ENCODE measurements at places on chromosomes 4 and X.

GRCh38 chr4:120927801-120928409, 5.4 kb upstream of the PRDM5 start:
- no peak for DNase-seq

DNA sequence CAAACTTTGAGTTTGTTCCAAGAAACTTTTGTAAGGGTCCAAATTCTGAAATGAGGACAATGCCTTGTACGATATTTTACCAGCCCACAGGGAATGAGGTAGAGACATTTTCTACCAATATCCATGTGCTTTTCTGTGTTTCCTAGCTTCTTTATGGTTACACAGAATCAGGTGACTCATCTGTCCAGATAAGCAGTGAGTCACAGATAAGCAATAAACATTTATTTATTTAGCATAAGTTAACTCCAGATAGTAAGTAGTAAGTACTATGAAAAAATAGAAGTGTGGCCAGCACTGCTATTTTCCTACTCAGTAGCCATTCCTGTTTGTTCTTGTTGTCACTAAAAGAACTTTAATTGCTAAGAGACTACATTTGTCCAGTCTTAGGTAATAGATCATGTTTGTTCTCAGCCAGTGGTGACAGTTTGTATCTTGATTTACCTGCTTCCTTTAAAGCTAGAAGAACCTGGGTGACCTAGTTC, 7.4 kb downstream of the AFF1 start:
- DNase-seq: peak; percentile 55

GRCh38 chrX:11470250-11470974, 177.2 kb downstream of the AMELX start:
- peak; percentile 93 for DNase-seq

GRCh38 chrX:97211070-97211469, 327.4 kb downstream of the RPA4 start:
- no peak for DNase-seq

DNA sequence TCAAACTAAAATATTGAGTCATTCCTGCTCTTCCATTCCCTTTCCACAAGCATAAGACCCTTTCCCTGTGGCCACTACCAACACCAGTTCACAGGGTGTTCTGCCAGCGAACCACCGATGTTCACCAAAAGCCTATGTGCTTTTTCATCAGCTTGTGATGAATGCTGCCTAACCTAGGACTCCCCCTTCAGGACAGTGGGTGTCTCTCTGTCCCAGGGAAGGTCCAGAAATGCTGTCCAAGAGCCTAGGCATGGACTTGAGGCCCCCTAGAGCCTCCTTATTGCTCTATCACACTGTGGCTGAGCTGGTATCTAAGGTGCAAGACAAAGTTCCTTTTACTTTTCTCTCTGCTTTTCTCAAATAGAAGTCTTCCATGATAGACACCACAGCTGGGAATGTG, 1015.6 kb downstream of the PCDH19 start:
- no peak for DNase-seq

DNA sequence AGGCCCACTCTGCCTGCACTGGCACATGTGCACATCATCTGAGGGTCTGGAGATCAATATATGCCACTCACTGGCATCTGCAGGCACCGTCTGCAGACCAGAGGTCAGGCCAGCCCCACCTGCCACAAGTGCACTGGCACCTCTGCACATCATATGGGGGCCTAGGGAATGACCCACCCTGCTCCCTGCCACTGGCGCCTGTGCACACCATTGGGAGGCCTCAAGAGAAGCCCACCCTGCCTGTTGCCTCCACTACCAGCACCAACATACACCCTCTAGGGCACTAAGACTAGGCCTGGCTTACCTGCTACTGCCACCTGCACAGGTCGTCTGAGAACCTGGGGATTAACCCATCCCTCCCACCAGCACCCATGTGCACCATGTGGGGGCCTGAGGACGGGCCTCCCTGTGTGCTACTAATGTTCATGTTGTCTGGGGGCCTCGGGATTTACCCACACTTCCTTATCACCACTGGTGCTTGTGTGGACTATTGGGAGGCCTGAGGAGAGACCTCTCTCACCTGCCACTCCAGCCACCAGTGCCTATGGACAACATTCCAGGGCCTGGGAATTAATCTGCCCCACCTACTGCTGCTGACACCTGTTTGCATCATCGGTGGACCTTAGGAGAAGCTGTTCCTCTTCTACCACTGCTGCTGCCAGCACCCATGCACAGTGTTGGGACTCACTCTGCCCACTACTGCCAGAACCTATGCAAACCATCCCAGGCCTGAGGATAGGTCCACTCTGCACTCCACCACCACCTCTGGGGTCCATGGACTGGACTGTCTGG, 113.7 kb downstream of the REELD1 start:
- no peak for DNase-seq

DNA sequence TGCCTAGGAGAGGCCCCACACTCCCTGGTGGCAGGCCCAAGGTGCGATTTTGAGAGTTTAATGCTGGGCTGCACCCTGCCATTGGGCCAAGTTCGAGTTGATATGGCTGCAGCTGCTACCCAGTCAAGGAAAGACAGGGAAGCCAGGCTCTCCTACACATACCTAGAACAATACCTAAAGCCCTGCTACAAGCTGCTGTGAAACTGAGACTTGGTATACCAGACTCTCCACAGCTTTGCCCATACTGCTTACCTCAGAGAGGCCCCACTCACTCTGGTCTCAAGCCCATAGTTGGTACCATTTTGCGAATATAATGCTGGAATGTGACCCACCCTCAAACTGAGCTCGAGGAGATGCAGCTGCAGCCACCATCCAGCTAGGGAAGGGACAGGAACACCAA, 147.7 kb upstream of the MAGEB2 start:
- no peak for DNase-seq

DNA sequence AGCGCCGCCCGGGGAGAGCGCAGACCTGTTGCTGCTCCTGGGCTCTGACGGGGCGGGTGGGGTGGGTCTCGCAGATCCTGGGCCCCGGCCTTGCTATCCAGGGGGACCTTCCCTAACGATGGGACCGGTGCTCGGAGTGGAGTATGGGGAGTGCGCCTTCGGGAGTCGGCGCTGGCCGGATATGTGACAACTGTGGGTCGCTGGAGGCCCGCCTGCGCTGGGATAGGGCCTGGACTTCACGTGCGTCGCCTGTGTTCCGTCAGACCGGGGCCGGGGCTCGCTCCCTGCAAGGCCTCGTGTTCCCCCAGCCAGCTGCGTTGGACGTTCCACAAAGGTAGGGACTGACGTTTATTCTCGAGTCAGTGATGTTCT, 1.3 kb downstream of the TBL1X start:
- DNase-seq: peak; percentile 53

- DNase-seq: no peak
Measured at GRCh38 chr4:153022241-153022715, 86.2 kb downstream of the FHDC1 start.

DNA sequence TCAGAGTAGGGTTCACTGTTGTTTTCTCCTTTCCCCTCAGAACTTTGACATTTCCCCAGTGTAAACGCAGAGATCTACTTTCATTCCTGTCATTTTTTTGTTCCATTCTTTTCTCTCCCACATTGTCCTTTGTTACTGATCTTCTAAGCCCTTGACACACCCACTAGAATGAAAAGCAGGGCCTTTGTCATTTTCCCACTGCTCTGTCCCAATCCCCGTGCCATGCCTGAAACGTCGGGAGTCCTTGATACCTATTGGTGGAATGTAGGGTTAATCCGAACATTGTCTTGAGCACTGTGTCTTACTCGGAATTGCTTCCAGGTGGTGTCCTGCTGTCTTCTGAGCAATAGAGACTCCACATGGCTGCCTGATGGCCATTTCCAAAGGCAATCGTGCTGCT, 887.1 kb upstream of the FRG1 start:
- DNase-seq: no peak

DNA sequence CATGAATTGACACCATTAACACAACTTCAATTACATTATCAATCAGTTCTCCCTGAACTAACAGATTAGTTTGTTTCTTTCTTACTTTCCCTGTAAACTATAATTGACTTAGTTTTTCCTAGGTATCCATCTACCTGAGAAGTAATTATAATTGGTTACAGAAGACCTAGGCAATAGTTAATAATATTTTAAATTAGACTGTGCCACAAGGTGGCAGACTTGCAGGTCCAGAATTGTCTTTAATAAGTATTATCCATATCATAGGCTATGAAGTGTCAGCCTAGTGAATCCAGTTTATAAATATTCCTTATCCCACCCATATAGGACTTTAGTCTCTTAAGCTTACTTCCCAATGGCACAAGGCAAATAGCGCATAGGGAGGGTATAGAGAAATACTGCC, 48.9 kb upstream of the FAM47B start:
- DNase-seq: peak; percentile 16

DNA sequence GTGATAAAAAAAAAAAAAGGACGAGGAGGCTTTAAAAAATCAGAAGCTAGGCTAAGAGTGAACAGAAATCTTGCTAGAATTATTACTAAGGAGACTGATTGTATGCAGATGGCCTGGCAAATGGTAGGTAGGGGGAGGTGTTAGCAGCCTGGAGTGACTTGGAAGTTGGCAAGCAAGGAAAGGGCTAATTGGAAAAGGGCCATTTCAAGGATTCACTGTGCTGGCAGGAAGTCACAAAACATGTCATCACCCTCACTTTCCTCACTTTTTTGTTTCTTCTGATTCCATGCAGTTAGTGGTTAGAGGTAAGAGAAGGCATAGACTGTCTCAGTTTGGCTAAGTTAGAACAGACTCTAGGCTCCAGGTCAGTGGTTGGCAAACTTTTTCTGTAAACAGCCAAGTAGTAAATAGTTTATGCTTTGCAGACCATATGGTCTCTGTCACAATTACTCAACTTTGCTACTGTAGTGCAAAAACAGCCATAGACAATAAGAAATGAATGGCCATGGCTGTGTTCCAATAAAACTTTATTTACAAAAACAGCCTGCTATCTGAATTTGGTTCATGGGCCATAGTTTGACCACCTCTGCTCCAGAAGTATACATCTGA, 646.5 kb upstream of the ACTRT1 start:
- DNase-seq: no peak

DNA sequence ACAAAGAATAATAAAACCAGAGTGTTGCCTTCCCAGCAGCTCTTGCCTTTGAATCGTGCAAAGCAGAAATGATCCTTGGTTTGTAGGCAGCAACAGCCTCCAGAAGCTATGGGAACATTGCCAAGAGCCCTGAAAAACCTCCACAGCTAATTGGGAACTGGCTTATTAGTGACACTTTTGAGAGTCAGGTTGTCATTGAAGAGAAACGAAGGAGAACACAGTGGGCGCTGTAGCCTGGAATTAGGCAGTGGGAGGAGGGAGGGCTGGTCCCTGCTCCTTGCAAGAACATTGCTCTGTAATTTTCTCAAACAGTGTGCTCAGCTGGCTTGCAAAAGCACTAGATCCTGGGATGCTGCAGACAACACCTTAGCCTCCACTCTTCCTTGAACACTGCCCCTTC, 331.5 kb upstream of the EMCN start:
- DNase-seq: no peak

DNA sequence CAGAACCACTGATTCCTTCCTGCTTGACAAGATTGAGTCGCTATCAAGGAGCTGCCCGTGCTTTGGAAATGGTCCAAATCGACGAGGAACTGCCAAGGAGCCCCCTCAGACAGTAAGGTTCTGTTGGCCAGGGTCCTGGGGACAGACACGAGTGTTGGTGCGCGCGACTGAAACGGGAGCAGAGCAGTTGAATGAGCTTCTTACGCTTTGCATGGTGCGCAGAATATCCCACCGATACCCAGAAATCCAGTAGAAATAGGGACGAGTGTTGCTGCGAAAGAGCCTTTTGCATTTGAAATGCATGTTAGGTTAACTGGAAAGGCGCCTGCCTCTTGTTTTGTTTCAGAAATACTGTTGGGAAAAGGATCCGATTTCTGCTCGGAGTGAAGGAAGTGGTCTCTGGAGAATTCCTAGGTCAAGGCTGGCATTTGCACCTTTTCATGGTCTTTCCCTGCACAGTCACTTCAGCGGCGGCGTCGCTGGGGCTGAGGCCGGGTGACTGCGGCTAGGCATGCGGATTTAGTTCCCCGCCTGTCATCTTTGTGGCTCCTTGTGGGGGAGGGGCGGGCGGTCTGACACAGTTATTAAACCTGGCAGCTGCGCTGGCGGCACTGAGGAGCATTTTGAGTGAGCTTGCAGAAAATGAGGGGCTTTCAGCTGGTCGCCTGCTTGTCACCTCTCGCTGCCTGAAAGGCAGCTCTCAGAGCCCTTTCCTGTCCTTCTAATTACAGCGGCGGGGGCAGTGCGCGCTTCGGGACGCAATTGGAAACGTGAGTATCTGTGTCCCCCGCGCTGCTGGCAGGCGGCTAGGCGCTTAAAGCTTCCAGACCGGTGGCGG, 51.5 kb upstream of the TRIM2 start:
- DNase-seq: peak; percentile 38

- DNase-seq: no peak
Measured at GRCh38 chr4:1869530-1870327, 1.5 kb upstream of the NSD2 start.

- peak; percentile 54 for DNase-seq
Measured at GRCh38 chr4:147709999-147710398, 21.9 kb upstream of the ARHGAP10 start.

DNA sequence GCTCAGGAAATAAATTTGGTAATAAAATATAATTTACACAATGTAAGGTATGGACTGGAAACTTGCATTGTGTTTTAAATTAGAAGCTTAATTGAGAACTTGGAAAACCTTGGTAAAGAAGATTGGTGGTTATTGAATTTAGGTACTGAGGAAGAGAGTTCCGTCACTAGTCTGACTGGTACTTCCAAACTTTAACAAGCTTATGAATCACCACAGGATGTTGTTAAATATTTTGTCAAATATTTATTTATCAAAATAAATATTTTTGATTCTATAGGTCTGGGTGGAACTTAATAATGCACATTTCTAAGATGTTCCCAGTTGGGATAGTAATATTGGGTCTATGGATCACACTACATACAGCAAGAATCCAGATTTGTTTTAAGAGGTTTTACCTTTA, 992.2 kb downstream of the ARAP2 start:
- DNase-seq: no peak

GRCh38 chr4:173564461-173564860, 34.4 kb upstream of the HAND2 start:
- no peak for DNase-seq

GRCh38 chr4:128542047-128542446, 254.4 kb upstream of the PGRMC2 start:
- DNase-seq: peak; percentile 83

- DNase-seq: peak; percentile 6
Measured at GRCh38 chr4:30950737-30951136, 230.6 kb downstream of the PCDH7 start.

- DNase-seq: peak; percentile 49
Measured at GRCh38 chr4:123783151-123783790, 386.7 kb downstream of the SPRY1 start.

- DNase-seq: peak; percentile 41
Measured at GRCh38 chrX:68045008-68045577, 388.2 kb downstream of the OPHN1 start.

DNA sequence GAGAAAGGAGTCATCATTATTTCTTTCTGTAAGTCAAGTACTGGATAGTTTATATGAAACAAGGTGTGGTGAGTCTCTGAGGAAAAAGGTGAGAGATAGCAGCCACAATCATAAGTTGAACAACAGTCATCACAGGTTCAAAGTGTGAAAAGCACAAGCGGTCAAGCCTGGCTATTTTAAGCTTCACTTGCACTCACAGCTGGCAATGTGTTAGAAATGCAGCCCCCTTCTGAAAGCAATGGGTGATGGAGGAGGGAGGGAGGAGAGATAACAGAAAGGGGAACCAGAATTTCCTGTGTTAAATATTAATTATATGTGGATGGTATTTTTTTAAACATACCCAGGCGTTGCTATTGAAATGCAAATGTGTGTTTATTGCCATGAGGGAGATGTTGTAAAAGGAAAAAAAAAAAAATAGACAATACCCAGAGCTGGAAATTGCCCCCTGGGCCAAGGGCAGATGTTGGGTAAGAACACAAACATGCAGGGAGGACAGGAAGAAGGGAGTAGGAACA, 26.9 kb upstream of the BMP3 start:
- no peak for DNase-seq
